A549 (cell line): ENCODE measurements at places on chromosomes 16 and 17.

DNA sequence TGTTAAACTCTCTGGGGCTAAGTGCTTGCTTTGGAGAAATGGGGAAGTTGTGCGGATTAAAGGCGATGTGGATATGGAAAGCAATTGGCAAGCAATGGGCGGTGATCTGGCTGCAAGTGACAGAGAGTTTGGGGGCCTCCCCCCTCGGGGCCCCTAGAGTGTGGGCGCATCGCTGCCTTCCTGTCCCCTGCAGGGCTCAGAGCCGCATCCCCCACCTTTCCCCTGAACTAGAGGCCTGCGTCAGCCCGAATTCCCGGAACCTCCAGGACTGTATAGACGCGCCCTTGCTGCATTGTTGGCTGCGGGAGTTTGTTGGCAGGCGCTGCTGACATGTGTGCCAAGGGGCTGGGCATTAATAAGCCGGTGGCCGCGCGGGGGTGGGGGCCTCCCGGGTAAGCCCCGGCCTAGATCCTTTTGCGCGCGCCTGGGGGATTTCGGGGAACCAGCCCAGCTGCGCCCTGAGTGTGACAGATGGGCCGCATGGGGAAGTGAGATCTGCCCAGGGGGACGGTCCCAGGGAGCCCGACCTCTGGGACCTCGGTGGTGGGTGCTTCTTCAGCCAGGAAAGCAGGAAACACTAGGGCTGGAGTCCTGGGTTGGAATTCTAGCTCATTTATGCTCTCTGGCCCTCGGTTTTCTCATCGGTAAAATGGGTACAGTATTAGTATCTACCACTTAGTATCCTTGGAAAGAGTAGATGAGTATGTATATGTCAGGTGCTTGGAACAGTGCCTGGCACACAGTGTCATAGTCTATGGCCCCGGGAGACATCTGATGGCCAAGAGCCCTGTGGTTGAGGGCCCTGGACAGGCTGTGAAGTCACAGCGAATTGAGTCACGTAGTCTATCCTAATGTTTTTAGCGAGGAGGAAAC lies 1.0 kb downstream of the EEF2K start:
- peak; percentile 37 for DNase-seq

DNA sequence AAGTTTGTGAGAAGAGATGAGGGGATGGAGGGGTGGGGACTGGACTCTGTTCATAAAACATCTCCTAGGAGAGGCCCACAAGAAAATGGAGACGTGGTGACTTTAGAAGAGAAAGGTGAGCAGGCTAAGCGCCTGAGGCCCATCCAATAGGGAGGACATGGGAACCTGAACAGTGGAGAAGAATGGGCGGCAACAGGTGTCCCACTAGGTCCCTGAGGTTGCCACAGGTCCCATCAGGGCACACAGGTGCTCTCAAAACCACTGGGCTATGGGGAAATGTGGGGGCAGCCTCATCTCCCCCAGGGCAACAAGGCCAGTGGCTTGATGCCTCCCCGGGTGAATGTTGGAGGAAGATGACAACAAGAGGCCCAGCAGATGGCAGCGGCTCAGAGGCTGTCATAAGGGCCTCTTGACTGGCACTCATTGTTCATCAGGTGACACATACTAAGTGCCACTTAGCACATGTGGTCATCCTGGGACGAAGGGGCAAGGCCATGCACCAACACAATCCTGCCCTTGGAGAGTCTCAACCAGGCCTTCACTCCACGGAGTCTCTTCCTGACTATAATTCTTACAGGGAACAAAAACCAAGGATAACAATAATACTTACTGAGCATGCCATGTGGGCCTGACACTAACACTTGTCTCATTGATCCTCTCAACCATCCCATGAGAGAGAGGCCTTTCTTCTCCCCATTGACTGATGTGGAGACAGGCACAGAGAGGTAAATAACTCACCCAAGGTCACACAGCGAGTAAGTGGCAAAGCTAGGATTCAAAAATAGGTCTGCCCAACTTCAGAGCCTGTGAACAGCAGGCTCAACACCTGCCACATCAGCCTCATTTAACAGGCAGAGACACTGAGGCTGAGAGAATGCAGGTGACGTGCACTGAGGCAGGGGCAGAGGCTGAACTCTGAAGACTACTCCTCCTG lies 38.0 kb downstream of the CUEDC1 start:
- no peak for DNase-seq

- DNase-seq: no peak
Observed at GRCh38 chr17:17134957-17135333, 71.2 kb downstream of the PLD6 start.

- DNase-seq: no peak
Observed at GRCh38 chr16:50246299-50247122, 19.8 kb upstream of the ADCY7 start.

GRCh38 chr16:89110641-89111040 lies 17.0 kb downstream of the ACSF3 start:
- DNase-seq: no peak

DNA sequence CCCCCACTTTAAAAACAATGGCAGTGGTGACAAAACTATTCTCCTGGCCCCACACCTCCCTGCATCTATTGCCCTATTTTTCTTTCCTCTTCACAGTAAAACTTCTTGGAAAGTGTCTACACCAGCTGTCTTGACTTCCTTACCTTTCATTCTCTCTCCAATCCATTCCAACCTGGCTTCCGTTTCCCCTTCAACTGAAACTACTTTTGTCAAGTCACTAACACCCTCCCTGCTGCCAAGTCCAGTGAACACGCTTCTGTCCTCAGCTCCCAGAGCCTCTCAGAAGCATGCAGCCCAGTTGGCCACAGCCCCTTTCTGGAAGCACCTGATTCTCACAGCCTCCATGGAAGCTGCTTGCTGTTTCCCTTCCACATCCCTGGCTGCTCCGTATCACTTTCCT lies 4.0 kb upstream of the SCN4A start:
- no peak for DNase-seq
